NCI-H1694 (cell line): ENCODE measurements at places on chromosomes 1 and 21.

DNA sequence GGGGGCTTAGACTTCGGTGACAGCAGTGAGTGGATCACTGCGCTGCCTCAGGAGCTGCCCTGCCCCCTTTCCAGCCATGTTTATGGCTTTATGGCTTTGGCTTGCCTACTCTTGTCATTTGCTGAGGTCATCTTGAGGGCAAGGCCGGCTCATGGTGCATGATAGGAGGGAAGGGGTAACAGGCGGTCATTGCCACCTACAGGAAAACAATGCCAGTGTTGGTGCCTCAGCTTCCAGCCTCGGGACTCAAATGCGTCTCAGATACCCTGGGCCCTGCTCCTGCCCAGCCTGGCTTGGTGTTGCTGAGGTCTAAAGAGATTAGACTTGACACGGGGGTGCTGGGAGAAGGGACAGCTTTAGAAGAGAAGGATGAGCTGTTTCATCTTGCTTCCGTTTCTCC is 14.5 kb downstream of the KDF1 start:
- no peak for DNase-seq

DNA sequence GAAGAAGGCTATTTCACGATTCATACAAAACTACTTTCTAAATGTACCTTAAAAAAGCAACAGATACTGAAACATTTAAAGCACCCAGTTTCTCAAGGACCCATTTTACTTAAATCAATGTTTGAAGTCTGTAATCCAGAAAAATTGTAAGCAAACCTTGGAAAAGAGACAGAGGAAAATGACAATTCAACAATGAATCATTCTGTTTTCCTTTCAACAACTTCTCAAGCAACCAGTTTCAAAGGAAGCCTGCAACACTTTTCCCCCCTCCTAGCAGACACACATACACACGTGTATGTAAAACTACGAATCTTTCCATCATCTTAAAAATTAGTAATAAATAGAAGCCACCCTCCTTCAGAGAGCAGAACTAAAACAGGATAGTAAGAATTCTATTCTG is 1.2 kb downstream of the RERE start:
- no peak for DNase-seq

DNA sequence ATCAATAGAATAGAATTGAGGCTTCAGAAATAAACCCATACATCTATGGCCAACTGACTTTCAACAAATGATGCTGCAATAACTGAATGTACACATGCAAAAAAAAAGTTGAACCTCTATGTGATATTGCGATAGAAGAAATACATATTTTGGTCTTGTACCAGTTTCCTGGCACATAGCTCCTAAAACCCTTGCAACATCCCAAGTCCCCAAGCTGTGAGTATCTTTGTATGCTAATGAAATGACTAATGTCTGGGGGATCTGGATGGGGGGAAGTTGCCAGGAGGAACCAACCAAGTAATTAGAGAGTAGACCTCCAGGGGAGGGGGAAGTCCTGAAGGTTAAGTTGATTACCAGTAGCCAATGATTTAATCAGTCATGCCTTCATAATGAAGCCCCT is 24.4 kb downstream of the BLZF1 start:
- no peak for DNase-seq

GRCh38 chr1:209398313-209398991 is 185.1 kb upstream of the CAMK1G start:
- DNase-seq = no peak

- peak; percentile 82 for DNase-seq
Measured at GRCh38 chr1:62175568-62176179, 19.0 kb upstream of the L1TD1 start.

- peak; percentile 88 for DNase-seq
Measured at GRCh38 chr1:151457911-151458801, 1.1 kb downstream of the POGZ start.

DNA sequence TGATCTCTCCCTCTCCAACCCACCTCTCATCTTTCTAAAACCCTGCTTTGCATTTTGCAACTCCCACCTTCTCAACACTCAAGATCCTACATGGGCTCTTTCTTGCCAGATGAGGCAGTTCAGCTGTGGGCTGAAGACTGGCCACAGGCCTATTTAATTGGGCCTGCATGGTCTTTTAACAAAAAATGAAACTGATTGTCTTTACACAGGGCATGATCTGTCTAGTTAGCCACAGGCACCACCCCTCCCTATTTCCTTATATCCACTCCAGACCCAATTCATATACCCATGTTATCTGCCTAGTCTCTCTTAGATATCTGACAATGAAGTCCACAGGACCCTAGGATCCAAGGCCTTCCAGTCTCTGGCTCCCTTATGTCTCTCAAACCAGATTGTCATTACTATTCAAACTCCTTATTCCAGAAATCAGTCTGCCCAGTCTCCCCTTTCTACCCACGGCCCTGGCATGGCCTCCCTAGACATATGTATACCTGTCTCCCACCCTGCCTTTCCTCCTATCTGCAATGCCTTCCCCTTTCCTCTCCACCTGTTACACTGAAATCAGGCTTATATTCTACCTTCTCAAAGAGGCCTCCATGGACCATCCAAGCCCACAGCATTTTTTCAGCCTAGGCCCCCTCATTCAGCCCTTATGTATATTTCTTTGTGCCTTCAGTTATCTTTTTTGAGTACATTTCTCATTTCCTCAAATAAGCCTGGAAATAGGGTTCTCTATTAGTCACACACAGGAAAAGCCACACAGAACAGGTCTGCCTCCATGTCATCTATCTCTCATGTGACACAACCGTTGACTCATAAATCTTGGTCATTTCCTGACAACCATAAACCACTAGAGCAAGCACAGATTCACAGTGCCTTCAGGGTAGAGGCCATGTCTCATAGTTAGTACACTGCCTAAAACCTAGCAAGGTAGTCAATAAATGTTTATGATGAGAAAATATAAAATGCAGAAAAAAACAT is 39.0 kb downstream of the LPAR3 start:
- DNase-seq = no peak

- no peak for DNase-seq
Measured at GRCh38 chr1:118918230-118918939, 69.8 kb downstream of the TBX15 start.

- peak; percentile 30 for DNase-seq
Measured at GRCh38 chr1:8858888-8859706, 19.4 kb downstream of the ENO1 start.

- DNase-seq = no peak
Measured at GRCh38 chr1:17717594-17718535, 37.3 kb upstream of the ACTL8 start.

DNA sequence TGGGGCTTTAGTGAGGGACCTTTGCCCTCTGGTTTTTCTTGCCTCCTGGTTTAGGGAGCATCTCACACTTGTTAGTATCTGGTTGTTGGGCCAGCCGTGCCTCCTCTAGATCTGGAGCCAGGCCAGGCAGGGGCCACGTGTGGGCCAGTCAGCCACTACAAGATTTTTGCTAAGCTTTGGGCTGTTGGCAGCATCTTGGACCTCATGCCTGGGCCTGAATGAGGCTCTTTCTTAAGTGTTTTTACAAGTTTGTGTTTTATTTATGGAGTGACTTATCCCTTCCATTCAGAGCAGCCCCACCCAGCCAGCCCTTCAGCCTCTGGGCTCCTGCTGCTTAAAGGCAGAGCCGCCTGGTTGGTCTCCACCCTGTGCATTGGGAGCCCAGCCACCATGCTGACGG is 1.6 kb upstream of the SH3BGRL3 start:
- no peak for DNase-seq

GRCh38 chr1:84835169-84835568 is 57.8 kb downstream of the LPAR3 start:
- no peak for DNase-seq

DNA sequence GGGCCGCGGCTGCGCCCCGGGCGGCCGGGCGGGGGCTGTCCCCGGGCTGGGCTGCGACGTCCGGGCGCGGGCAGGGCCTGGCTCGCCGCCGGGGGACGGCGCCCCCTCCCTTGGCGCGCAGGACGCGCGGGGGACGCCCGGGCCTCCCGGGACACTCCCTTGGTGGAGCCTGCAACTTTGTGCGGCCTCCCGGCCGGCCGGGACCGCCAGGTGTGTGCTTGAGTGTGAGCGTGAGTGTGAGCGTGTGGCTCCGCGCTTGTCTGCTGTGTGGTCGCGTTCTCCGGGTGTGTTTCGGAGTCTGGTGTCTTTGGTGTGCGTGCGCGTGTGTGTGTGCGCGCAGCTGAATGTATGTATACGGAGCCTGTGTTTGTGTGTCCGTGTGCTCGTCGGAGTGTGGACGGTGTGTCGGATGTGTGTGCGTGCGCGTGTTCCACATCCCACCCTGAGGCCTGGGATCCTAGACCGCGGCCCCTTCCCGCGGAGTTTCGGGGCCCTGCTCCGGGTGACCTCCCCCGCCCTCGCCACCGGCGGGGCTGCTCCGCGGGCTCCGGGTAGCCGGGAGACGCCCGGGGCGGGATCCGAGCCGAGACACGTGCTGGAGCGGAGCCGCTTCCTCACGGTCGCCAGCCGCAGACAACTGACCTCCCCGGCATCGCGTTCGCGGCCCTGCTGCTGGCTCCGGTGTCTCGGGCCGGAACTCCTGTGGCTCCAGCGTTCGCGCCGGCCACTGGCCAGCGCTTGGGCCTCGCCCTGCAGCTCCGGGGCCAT is 1.7 kb downstream of the PTPRU start:
- no peak for DNase-seq

- no peak for DNase-seq
Measured at GRCh38 chr21:42153746-42154145, 65.2 kb upstream of the ABCG1 start.

DNA sequence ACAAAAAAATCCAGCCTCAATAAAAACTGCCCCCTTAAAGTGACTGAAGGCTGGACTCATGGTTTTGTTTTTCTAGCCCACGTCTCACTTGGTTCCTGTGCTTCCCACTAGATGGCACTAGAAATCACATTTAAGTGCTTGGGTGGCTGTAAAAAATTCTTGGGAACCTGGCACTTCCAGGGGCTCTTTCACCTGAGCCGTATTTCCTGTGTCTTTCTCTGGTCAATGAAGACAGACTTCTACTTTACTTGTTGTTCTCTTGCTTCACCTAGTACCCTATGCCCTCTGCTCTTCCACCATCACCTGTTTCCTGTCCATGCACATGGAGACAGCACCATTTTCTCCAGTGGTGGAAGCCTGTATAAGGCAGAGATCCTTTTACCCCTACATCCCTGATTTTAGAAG is 20.0 kb downstream of the METTL13 start:
- peak; percentile 36 for DNase-seq

DNA sequence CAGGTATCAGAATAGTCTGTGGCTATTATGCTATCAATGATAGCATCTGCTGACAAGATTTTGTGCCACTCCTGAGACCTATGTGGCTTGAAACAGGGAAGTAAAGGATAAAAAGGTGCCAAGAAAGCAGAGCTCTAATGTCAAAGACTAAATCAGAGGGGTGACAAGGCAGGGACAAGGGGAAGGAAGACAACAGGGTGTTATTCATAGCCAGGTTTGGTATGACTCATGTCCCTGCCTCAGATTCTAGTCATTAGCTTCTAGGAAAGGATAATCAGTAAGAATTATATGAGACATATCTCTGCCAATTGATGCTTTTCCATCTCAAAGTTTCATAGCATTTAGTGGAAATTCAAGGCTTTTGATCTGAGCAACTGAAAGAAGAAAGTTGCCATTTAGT is 31.8 kb upstream of the PLD5 start:
- no peak for DNase-seq

- no peak for DNase-seq
Measured at GRCh38 chr1:88891951-88892340, 579 bp upstream of the GTF2B start.

GRCh38 chr1:43799656-43800635 is 92.6 kb downstream of the ST3GAL3 start:
- no peak for DNase-seq

DNA sequence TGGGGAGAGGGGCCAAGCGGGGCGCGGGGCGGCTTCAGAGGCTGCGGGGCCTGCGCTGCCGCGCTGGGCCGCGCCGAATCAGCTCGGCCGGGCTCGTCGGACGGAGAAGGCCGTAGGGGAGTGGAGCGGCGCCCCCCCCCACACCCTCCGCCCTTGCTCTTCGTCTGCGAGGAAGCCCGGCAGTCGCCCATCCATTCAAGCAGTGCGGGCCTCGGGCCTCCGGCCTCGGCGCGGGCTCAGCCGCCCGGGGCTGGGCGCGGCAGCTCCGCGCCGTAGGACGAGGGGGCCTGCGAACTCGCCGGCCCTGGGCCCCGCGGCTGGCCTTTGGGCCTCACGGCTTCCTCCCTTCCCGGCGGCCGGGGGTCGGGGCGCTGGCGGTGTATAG is 564 bp downstream of the CTPS1 start:
- no peak for DNase-seq

GRCh38 chr21:34590520-34590919 is 24.4 kb downstream of the RCAN1 start:
- DNase-seq = no peak

GRCh38 chr1:243903041-243903440 is 53.0 kb upstream of the AKT3 start:
- peak; percentile 94 for DNase-seq

GRCh38 chr1:5586629-5587028 is 405.6 kb downstream of the NPHP4 start:
- no peak for DNase-seq

DNA sequence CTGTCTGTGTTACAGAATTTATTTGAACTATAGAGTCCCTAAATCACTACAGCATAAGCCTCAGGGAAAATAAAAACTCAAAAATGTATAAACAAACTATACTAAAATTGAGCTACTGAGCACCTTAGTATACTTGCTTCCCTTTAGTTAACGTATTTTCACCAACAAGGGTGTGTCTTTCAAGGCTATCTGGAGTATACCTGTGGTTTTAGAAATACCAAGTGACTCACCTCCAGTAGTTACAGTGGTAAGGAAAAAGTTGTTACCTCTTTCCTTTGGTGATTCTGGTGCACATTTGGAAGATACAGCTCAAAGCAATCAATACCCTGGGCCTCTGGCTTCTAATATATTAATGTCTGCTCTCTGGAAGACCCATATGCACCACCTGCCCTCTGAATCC is 68.0 kb upstream of the C1orf105 start:
- DNase-seq = no peak

GRCh38 chr1:22971161-22971560 is 1.5 kb downstream of the LACTBL1 start:
- DNase-seq = no peak

DNA sequence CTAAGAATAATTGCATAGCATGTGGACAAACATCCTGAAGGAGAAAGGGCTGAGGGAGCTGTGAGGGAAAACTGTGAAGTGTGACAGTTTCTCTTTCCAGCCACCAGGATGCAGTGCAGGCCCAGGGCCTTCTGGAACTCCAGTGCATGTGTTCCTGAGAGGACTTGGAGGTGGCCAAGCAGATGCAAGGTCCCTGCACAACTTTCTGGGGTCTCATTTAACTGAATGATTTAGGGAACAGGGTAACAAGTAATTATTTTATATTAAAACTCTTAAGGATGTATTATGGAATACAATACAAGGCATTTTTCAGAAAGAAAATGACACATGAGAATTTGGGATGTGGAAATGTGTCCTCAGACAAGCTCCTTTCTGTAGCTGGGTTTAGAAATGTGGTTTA is 61.2 kb upstream of the MCOLN3 start:
- peak; percentile 70 for DNase-seq

DNA sequence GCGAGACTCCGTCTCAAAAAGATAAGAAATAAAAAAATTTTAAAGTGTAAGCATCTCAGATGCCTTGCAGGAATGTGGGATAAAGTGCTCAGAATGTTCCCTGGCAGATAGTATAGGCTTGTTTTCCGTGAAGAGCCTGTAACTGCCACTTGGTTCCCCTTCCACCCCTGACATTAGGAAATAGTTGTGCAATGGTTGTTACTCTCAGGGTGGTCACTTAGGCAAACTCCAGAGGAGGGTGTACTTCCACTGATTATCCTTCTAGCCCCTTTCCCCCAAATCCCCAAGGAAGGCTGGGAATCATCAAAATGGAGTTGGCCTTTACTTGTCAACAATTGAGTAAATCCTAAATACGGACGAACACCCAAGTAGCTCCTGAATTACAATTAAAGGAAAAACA is 10.4 kb downstream of the RPL11 start:
- no peak for DNase-seq
